ENCODE measurements at places on chromosomes 4 and X.
A peak's percentile ranks its signal among the peaks of the same experiment; 100 is the strongest.

DNA sequence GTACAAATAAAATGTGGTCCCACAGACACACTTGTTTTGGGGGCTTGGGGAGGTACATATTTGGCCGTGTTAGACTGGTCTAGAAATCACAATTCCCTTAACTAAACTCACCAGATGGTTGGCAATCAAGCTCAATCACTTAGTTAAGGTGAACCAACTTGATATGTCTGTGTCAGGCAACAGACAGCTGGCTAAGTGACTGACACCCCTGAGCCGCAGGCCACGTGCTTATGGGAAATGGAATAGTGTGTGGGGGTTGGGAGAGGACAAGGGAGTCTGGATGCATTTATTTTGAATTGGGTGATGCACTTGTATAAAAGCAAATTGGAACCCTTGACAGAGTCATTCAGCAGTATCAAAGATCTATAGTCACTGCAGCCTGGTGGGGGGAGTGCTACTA lies 209.0 kb downstream of the HS6ST2 start:
- no peak for DNase-seq

- no peak for DNase-seq
Observed at GRCh38 chr4:102399021-102399420, 53.7 kb upstream of the SLC39A8 start.

GRCh38 chrX:105564501-105564900 lies 257.8 kb upstream of the NRK start:
- no peak for DNase-seq

- no peak for DNase-seq
Observed at GRCh38 chrX:65757943-65758342, 90.5 kb downstream of the MSN start.

DNA sequence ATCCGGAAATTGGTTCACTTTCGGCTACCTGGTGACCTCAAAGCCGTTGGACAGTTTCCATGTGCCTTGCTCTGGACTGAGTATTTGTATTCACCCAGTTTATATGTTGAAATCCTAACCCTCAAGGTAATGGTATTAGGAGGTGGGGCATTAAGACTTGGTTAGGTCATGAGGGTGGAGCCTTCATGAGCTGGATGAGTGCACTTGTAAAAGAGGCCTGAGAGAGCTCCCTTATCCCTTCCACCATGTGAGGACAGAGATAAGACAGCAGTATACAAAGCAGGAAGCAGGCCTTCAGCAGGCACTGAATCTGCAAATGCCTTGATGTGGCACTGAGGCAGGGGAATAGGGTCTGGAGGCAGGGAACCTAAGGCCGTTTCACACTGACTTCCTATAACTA lies 5.3 kb upstream of the OPHN1 start:
- DNase-seq: no peak

GRCh38 chrX:77346859-77347258 lies 100.3 kb upstream of the FGF16 start:
- no peak for DNase-seq

- peak; percentile 33 for DNase-seq
Observed at GRCh38 chrX:75547783-75548182, 24.9 kb upstream of the ZDHHC15 start.

- no peak for DNase-seq
Observed at GRCh38 chr4:151429957-151430570, 21.1 kb downstream of the FHIP1A start.

DNA sequence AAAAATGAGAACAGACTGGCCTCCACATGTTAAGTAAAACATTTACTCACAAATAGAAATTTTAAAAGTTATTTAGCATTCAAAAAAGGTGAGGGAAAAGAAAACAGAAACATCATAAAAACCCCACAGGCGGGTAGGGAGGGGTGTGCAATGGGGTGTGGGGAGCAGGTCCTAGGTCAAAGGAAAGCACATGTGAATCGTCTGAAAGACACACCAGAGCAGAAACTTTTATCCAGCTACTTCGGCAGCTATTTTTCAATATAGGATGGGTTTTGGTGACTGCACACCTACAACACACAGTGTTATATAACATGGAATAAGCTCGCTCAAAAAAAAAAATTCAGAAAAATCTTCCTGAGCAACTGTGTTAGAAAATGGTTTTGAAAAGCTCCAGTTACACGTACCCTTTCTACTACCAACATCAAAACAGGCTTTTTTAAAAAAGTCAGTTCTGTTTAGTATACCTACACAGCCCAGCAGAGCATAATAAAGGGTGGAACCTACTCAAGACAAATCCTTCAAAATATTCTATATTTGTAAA lies 1.6 kb downstream of the OTUD4 start:
- no peak for DNase-seq

- peak; percentile 28 for DNase-seq
Observed at GRCh38 chrX:104113222-104113965, 1.1 kb downstream of the ZCCHC18 start.

GRCh38 chrX:119672426-119672825 lies 20.5 kb downstream of the SEPTIN6 start:
- no peak for DNase-seq

GRCh38 chrX:11290416-11291102 lies 2.7 kb upstream of the AMELX start:
- no peak for DNase-seq

DNA sequence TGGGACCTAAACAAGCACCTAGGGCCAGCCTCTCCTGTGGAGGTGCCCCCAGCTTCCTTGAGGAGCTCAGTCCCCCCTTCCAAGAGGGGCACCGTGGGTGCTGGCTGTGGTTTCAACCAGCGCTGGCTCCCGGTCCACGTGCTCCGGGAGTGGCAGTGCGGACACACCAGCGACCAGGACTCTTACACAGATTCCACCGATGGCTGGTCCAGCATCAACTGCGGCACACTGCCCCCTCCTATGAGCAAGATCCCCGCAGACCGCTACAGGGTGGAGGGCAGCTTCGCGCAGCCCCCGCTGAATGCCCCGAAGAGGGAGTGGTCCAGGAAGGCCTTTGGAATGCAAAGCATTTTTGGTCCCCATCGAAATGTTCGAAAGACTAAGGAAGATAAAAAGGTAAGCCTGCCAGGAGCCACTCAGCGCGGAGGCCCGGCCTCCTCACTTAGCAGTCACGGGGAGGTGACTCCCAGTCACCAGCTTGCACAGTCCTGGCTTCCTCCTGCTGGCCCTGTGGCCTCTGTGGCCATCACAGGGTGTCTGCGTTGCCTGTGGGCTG lies 24.9 kb downstream of the RGS12 start:
- no peak for DNase-seq

DNA sequence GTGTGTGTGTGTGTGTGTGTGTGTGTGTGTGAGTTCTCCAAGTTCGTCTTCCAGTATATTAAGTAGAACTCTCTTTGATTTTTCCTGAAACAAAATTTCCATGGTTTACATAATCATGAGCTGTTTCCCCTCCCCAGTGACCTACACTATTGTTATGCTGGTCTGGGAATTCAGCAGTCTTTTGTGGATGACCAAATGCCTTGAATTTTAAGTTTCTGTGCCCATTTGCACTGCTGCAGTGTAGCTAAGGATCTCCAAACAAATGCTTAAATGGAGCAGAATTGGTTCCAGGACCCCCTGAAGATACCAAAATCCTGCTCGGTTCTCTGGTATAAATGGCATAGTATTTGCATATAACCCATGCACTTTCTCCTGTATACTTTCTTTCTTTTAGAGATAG lies 77.2 kb upstream of the SLC34A2 start:
- no peak for DNase-seq

- no peak for DNase-seq
Observed at GRCh38 chr4:100098011-100098545, 92.2 kb downstream of the DDIT4L start.

GRCh38 chrX:2370456-2370855 lies 130.3 kb downstream of the DHRSX start:
- no peak for DNase-seq

GRCh38 chr4:23736466-23736865 lies 153.4 kb downstream of the PPARGC1A start:
- no peak for DNase-seq

- DNase-seq: no peak
Observed at GRCh38 chr4:56757821-56758411, 63.6 kb downstream of the SPINK2 start.

GRCh38 chrX:119648421-119648775 lies 42.2 kb upstream of the NKRF start:
- DNase-seq: no peak

- no peak for DNase-seq
Observed at GRCh38 chr4:16438986-16439385, 212.7 kb upstream of the TAPT1 start.

DNA sequence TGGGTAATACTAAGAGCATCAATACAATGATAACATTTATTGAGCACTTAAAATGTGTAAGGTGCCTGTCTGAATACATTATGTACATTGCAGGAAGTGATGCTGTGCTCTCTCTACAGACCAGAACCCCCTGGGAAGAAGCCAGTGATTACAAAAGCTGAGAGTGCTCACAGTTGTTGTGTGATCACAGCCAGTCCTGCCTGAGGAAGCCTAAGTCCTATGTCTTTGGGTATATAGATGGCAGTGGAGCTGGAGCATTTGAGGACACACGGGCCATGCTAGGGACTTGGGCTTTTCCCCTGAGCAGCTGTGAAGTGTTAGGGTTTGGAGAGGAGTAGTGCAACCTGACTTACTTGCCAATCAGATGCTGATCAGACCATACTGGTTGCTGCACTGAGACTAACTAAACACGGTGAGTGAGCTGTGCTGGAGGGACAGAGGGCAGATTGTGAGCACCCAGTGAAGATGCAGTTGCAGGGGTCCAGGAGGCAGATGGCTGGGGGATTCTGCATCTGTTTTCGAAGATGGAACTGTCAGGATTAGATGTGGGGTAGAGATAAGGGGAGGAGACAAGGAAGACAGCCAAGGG lies 60.8 kb upstream of the TBC1D14 start:
- no peak for DNase-seq

DNA sequence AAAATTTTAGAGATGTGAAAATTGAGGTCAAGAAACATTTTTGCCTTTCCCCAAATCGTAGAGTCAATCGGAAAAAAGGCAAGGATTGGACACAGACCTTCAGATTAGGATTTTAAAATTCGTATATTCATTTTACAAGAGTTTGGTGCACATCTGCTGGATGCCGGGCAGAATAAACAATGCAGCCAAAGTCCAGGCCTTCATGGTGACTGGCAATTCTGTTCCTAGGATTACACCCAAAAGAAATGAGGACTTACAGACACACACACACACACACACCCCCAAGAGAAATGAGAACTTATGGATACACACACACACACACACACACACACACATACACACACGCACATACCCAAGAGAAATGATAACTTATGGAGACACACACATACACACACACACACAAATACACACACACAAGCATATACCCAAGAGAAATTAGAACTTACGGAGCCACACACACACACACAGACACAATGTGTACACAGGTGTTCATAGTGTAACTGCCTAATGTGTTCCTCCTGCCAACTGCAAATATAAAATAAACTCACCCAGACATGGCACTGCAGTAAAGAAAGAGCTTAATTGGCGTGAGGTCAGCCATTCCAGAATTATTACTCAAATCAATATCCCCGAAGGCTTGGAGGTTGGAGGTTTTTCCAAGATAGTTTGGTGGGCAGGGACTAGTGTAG lies 165.7 kb upstream of the STS start:
- DNase-seq: no peak

DNA sequence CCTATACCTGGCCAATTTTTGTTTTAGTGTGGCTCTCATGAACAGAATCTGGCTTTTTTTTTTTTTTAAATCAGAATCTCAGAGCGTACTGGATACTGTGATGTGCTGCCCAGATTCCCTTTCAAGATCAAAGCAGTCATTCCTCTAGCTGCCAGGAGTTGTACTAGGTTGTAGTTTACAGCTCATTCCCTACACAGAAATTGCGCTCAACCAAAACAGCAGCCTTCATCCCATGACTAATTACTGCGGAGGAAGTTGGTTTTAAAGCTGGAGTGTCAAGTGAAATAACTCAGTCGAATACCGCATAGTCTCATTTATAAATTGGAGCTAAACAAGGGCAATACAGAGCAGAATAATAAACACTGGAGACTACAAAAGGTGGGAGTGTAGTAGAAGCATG lies 12.2 kb upstream of the TMPRSS11B start:
- DNase-seq: no peak

DNA sequence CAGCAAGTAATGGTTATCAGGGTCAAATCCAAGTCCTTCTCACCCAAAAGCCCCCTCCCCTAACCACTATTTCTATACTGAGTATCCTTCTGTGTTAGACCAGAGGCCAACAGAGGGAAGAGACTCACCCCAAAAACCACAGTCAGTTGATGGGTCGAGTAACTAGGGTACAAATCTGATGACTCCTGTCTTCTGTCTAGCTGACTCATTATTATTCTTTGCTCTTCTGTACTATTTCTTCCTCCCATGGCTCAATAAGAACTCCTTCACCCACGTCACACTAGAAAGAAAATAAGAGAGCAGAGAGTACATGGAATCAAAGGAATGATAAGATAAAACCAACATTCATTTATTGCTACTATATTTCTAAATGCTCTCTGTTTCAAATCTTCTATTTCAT lies 2.0 kb downstream of the RAB40A start:
- no peak for DNase-seq

- DNase-seq: no peak
Observed at GRCh38 chr4:3410401-3411135, 31.2 kb upstream of the HGFAC start.

DNA sequence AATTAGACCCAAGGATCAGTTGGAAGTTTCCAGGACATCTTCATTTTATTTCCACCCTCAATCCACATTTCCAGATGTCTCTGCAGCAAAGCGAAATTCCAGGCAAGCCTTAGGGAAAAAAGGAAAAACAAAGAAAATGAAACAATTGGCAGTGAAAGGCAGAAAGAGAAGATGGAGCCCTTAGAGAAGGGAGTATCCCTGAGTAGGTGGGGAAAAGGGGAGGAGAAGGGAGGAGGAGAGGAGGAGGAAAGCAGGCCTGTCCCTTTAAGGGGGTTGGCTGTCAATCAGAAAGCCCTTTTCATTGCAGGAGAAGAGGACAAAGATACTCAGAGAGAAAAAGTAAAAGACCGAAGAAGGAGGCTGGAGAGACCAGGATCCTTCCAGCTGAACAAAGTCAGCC lies at the start of gene PLP1:
TSS of gene PLP1 (plus strand) at position 295 of the 400 bp plus-strand sequence. CDS start 156 bp downstream, outside the sequence.
- peak; percentile 44 for DNase-seq

- no peak for DNase-seq
Observed at GRCh38 chr4:80029364-80029763, 43.7 kb downstream of the ANTXR2 start.

DNA sequence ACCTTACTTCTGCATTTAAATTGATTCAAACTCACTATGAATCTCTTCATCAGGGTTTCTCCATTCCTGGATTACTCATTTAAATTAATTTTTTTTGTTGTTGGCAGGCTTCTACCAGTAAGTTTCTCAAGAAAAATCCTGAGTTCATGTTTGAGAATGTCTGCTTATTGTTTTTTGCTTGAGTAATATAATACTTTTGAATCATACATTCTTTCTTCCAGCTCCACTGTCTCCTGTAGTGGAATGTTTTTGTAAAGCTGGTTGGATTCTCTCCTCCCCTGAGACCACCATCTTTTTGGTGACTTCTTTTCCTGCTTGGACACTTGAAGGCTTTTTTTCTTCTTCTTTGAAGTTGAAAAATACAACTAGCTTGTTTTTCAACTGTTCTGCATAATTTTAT lies 4.3 kb upstream of the MID1IP1 start:
- DNase-seq: no peak
